ENCODE measurements at places on chromosomes 12 and 14.
A peak's percentile ranks its signal among the peaks of the same experiment; 100 is the strongest.

DNA sequence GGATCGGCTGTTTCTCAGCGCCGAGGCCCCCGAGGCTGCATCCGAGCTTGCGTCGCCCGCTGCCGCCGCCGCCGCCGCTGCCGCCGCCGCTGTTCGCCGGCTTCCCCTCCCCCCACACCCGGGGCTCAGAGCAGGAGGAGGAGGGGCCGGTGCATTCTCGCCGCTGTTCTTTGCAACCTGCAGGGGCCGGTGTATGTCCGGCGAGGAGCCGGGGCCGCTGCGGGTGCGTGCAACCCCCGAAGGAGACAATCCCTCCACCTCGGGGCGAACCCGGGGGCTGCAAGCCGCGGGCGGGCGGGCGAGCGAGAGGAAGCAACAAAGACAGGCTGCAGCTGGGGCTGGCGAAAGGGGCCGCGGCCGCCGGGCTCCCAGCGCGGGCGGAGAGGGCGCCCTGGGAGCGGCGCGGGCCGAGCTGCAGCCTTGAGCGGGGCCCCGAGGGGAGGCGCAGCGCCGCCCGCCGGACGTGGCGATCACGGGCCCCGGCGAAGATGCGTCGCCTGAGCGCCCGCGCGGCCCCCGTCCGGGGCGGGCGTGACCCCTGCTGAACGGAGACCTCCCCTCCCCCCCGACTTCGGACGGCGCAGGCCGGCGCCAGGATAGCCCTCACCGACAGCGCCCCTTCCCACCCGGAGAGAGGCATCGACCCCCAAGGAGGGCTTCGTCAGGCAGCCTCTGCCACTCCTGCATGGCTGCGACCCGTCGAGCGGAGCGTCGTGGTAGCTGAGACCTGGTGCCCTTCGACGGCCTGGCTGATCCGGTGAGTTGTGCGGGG is 702 bp downstream of the FAM222A start:
- DNase-seq = peak; percentile 40

- DNase-seq = no peak
These were observed 104.5 kb downstream of the PRICKLE1 start for GRCh38 chr12:42484996-42485395.

DNA sequence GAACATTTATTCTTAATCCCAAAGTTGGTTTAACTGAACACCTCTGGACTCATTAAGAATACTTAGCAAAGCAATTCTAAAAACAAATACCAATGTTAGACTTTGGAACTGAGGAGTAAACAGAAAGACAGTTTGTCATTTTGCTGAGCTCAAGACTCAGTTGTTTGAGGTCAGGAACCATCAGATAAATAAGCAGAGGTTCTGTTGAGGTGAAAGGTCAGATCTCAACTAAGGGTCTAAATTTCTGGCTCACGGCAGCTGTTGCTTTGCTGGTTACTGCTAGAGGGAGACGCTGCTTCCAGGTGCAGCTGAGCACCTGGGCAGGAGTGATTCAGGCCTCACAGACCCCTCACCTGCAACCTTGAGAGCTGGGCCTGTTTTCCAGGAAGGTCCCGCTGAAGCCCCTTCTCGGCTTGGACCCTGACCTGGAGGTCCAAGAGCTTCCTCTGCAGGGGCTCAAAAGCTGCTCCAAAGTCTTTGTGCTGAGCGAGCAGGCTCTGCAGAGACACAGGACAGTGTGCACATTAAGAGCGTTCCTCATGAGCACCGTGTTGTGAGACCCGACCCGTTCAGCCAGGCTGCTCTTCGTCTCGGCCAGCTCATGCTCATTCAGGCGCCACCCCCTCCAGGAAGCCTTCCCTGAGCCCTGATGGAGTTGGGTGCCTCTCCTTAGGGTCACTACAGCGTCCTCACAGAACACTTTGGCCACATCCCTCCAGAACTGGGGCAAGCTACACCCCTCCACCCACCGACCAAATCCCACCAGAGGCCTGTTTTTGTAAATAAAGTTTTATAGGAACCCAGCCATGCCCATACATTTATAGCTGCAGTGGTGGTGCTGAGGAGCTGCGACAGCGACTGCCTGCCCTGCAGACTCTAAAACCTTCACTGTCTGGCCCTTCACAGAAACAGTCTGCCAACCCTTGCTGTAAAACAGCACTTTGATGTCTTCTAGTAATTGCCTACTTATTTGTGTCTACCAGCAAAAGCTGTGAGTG is 72.0 kb downstream of the SYNE3 start:
- DNase-seq = no peak

- no peak for DNase-seq
These were observed 7.4 kb downstream of the LRP1 start for GRCh38 chr12:57135527-57136326.

DNA sequence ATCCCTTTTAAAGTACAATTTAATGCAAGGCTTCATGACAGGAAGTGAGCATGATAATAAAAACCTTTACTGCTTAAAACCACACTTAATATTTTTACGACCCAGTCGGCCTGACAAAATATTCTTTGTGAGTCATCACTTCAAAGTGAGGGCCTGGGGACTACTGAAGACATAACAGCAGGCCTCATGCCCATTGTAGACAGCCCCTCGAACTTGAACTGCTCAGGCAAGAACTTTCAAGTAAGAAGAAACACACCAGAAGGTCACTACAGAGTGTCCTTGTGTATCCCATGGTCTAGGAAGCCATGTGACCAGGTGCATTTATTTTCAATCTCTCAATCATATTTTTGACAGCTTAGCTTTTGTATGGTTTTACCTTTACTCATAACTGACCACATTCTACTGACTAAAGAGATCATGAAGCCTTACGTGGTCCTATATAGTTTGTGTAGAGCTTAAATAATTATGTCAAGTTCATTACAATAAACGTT is 61.4 kb upstream of the MANSC4 start:
- DNase-seq = peak; percentile 75
